ENCODE measurements at places on chromosomes 3 and 15.
A peak's percentile ranks its signal among the peaks of the same experiment; 100 is the strongest.

GRCh38 chr15:37375519-37375918 lies 275.2 kb upstream of the MEIS2 start:
- DNase-seq = no peak

DNA sequence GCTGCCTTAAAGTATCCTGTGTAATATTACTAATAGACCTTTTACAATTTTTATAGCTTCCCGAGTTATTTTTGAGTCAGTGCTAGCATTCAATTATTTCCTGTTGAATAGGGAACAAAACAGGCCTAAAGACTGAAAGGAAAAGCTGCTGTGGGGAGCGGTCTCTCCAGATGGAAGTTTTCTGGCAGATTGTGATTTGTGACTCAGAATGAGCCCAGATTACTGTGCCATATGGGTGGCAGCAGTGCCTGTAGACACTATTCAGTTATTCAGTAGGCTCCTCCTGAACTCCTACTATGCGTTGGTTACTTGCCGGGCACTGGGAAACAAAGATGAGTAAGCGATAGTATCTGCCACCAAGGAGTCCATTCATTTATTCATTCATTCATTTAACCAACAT lies 211.8 kb downstream of the CHST2 start:
- no peak for DNase-seq

DNA sequence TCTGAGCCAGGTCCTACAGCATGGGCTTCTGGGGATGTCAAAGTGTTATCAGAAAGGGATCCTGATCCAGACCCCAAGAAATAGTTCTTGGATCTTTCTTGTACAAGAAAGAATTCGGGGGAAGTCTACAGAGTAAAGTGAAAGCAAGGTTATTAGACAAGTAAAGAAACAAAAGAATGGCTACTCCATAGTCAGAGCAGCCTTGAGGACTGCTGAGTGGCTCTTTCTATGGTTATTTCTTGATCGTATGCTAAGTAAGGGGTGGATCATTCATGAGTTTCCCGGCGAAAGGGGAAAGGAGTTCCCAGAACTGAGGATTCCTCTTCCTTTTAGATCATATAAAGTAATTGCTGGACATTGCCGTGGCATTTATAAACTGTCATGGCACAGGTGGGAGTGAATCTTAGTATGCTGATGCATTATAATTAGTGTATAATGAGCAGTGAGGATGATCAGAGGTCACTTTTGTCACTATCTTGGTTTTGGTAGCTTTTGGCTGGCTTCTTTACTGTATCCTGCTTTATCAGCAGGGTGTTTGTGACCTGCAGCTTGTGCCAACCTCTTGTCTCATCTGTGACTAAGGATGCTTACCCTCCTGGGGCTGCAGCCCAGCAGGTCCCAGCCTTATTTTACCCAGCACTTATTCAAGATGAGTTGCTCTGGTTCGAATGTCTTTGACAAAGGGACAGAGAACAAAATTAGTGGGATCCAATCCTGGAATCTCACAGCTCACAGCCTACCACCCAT lies 41.0 kb downstream of the CRYGS start:
- DNase-seq = no peak

DNA sequence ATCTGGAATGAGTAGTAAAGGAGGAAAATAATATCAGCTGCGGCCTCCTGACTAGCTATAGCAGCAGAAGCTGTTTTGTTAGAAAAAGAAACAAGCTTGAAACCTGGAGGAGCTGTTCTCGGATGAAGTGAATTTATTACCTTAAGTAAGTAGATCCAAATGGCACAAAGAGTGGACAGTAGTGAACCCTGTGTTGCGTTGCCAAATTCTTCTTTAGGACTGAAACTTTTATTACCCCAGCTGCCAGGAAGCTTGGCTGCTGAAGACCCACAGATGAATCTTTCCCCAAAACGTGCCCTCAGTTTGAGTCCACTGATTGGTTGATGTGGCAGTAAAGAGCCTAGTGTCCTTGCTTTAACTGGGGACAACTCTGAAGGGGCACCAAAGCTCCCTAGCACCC lies 366.8 kb upstream of the GBE1 start:
- peak; percentile 22 for DNase-seq

DNA sequence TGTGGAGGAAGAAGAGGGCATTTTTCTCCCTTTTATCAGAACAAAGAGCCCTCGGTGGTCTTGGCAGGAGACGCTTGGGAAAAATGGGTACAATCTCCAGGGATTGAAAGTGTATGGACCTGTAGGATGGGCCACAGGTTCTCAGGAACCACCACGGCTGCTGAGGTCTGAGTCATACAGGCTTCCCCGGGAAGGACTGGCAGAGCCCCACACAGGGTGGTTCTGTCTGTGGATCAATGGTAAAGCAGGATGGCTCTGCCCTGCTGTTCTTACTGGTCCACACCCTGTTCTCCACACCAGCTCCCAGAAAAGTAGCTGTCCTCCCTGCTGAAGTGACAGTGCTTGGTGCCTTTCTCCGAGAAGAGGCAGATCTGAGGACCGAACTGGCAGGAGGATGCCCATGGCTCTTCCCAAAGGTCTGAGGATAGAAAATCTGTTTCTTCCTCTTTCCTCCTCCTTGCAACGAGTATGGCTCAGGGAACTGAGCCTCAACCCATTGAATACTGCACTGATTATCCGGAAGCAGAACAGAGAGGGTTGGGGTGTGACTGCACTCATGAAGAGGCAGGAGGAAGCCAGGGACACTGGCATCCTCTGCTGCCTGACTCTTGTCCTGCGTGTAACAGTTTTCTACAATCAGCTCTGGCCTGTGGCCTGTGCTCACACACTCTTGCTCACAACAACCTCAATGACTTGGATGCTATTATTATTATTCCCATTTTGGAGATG lies 39.0 kb downstream of the KIF9 start:
- DNase-seq = no peak

DNA sequence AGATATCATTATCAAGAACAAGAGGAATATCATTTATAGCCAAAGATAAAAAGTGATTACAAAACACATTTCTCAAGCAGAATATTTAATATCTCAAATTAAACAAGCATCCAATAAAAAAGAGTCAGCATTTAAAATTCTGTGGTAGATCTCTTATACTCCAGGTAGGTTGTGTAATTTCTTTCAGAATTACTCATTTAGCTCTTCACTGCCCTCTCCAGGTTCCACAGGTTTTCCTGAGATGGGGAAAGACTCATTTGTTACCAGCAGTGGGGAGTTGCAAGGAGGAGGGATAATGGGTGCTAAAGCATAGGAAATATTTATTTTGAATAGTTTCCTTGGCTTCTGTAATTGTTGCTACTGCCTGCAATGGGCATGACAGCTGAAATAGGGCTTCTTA lies 83.1 kb upstream of the RASGRP1 start:
- DNase-seq = no peak

DNA sequence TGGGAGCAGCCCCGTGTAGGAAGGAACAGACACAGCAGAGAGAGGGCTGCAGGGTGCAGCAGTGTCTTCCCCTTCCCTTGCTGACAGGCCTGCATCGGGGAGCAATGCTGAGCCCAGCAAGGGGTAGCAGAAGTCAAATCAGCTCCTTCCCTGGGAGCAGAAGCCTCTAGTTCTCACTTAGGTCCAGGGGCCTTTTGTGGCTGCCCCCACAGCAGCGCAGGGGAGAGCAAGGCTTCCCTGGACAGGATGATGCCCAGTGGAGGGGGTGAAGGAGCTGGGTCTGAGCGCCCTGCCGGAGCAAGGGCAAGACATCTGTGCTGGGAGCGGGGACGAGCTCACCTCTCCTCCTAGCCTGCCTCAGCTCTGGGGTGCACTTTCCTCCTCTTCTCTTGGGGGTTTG lies 827 bp downstream of the PLCB2 start:
- no peak for DNase-seq

GRCh38 chr15:89802986-89803824 lies 11.4 kb downstream of the ANPEP start:
- no peak for DNase-seq

DNA sequence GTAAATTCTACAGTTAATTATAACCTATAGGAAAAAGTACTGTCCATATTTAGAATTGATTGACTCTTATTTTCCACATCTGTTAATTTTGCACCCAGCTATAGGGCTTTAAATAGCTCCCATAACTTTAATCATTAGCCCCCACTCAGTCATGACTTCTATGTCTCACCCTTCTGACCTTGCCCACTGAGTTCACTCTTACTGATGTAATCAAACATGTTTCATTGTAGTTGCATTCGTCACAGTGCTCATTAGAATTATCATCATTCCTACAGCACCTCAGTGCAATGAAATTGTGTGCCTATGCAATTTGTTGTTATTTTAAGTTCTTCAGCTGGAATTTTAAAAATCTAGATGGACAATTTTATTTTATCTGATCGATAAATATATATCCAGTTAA lies 151.4 kb downstream of the TIGIT start:
- no peak for DNase-seq

- DNase-seq = peak; percentile 91
Measured at GRCh38 chr15:88658972-88659931, 20.4 kb downstream of the ISG20 start.

GRCh38 chr3:180684807-180685206 lies 5.5 kb upstream of the CCDC39 start:
- DNase-seq = no peak

GRCh38 chr3:48466386-48467109 lies 20.0 kb downstream of the ATRIP start:
- no peak for DNase-seq

- DNase-seq = no peak
Measured at GRCh38 chr3:24060055-24060454, 115.0 kb downstream of the NR1D2 start.

DNA sequence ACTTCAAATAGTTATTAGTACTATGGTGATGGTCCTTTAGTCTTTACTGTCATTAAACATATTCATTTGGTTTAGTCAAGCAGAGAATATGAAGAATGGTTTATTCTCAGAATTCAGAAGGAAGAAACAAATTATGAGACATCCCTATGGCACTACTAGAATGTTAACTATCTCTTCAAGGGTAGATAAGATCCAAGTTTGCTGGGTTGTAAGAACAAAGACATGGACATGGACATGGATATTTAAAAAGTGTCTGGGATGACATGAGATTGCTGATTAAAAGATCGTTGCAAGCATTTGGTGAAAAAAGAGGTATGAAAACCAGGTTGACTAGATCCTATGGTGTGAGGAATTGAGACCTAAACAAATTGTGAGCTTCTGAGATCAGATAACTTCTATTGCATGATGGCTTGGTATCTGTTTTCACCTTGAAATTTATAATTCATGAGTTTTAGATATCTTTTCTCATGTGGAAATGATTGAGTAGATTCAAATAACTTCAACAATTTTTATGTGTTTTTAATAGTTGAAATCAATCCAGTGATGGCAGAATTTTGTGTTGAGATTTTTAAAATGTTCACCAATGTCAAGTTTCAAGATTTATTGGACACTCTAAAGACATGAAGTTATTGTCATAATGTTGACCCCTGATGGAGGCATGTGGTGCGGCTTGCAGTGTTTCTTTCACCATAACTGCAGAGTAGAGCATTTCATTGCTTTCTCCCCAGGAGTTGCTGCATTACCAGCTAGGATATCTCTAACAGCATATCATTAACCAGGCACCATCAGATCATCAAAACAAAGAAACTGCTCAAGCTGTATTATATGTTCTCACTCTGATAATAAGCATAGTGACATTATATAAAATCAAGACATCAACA lies 72.6 kb downstream of the NAALADL2 start:
- DNase-seq = no peak

DNA sequence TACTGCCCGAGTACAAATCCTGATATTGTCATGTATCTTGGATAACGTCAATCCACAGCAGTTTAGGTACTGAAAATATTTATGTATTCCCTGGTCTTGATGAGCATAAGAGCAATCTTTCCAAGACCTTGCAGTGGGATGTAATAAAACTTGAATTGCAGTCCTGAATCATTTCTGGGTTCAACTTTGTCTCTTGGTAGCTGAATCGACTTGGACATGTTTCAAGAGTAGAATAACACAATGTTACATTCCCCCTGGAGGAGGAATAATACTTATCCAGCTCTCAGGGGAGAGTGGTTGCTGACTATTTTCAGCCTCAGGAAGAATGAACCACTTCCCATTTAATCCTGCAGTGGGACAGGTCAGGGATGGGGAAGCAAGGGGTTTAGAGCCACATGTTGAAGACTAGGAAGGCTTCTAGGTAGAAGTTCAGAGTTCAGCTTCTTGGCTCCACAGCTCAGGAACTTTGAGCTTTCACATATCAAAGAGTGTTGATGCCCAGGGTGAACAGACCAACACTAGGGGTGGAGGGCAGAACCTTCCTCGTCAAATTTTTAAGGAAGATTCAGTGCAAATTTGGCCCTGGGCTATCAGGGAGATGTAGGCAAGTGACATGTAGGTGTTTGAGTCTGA lies 43.4 kb upstream of the GPD1L start:
- DNase-seq = no peak

DNA sequence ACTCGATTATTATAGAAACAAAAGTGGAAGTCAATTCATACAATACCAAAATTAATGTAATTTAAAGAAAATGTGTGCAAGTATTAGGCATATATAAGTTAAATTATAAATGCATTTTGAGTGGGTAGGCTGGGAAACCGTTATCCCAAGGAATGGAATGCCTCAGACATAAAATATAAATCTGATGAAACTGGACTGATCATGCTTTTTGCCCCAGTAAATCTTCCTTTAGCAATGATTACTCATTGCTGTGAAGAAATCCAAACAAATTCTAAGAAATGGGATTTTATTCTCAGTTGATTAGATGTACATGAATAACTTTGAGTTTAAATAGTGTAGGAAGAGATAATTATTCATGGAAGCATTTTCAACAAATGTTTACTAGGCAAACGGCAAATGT lies 185.5 kb upstream of the KCNMB2 start:
- DNase-seq = no peak

GRCh38 chr3:116614795-116615362 lies 94.7 kb upstream of the TUSC7 start:
- DNase-seq = no peak

DNA sequence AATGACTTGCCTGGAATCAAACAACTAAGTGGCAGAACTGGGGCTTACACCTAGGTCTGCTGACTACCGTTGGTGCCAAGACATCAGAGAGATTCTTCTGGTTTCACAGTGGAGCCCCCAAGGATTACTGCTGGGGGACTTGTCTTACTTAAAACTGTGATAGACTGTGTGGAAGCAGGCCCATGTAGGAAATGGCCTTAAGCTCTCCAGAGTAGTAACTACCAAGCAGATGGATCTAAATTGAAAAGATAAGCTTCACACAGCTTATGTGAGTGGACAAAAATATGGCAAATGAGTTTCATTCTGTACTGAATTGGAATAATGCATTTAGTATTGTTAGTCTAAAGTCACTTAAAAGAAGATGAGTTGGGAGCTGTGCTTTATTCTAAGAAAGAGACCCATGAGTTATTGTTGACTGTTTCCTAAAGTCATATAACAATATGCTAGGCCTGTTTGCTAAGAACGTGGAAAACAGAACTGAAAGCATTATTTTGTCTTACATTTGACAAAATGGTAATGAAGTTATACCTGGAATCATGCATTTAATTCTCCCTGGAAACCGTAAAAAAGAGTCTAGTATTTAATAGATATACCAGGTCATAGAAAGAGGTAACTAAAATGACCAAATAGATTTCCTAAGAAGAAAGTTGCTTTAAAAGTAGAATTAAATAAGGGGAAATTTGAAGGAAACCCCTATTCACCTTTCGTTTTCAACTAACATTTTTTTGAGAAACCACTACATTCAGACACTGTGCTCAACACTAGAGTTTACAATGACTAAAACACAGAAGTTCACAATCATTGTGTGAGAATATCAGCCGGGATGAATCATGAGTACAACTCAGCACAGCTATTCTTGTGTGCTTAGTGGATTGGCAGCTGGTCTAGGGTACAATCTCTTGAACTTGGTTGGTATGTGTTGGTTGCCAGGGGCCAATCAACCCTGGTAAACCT lies 13.0 kb upstream of the MAPK6 start:
- no peak for DNase-seq

- no peak for DNase-seq
Measured at GRCh38 chr3:45169125-45169904, 23.1 kb upstream of the CDCP1 start.
